HFFc6 (cell line): ENCODE measurements at places on chromosomes 1 and 21. TPM values are rescaled to one million over a fixed set of nuclear protein-coding genes. Genes with fewer than 3 reads are reported as not detected.

GRCh38 chr1:23475134-23475628, 8.8 kb downstream of the ASAP3 start:
- peak overlapping the region; percentile 43 for H3K4me3 ChIP-seq
- peaks cover 3% of the 10 kb centered on the region for H3K27me3 ChIP-seq
- no peaks in the 10 kb centered on the region for H3K36me3 ChIP-seq

The DENND1B gene
- total RNA-seq: 5.4 to 8.9 TPM (median 6.1 TPM) in 3 replicates

GRCh38 chr1:154478013-154478412, 24.0 kb upstream of the TDRD10 start:
- DNase-seq: no peak
- no peaks in the 10 kb centered on the region for H3K36me3 ChIP-seq
- H3K27ac ChIP-seq: no peak overlapping the region
- H3K4me3 ChIP-seq: no peak overlapping the region

DNA sequence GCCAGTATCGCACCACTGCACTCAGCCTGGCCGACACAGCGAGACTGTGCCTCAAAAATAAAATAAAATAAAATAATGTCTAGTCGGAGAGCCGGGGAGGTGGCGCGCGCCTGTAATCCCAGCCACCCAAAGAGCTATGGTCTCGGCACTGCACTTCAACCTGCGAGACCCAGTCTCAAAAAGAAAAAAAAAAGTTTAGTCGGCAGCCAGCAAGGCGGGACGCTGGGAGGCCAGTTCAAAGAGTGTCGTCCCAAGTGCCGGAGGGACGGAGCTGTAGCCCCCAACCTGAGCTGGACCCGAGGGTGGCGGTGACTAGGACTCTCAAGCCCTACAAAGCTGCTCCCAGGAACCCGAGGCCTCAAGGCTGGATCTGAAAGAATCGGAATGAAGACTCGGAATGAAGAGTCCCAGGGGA, 632 bp upstream of the FALEC start:
- peaks cover 39% of the 10 kb centered on the region for H3K4me1 ChIP-seq
- H3K27me3 ChIP-seq: peaks cover under 1% of the 10 kb centered on the region; the same call in 1 of the 2 replicates
- peaks cover 27% of the 10 kb centered on the region for H3K36me3 ChIP-seq
- H3K27ac ChIP-seq: peak overlapping the region; percentile 67
- peak overlapping the region; percentile 89 for H3K4me3 ChIP-seq

The CCDC30 gene
- 0.18 to 0.87 TPM (median 0.38 TPM) in 3 replicates for total RNA-seq

The GPR25 gene
- not detected in 3 replicates for total RNA-seq

The LCE1E gene
- total RNA-seq: not detected in 3 replicates

DNA sequence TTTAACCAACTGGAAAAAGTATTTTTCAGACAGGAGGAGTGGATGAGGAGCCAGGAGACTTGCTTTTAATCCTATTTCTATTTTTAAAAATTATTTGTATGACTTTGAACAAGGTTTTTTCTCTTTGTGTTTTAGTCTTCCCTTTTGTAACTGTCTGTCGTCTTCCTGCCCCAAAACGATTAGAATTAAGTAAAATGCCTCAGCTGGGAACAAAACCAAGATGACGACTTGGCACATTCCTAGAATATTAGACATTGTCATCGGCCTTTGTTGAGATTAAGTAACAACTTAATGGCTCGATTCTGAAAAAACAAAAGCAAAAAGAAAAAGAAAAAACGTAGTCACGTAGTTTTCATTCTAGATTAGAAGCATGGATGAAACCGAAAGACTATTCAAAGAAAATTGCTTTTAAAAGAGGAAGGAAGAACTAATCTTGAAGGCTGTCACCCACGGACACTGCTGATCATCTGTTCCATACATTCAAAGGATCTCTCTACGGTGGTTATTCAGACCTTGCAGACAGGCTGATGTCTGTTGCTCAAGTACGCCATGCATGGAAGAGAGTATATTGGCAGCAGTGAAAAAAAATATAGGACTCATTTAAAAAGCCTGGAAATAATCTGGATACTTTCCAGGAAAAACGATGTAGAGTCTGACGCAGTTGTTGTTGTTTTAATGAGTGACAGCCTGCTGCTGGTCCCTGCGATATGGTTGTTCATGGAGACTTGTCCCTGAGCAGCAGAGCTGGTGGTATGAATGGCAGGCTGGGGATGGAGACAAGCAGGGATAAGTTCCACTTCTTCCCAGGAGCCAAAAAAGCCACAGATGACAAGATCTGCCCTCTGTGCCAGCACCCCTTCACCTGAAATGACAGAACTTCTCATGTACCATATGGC, 16.8 kb downstream of the GNG4 start:
- peaks cover 5% of the 10 kb centered on the region for H3K27me3 ChIP-seq
- peaks cover 24% of the 10 kb centered on the region for H3K4me1 ChIP-seq
- H3K4me3 ChIP-seq: peak overlapping the region; percentile 81
- H3K27ac ChIP-seq: peak overlapping the region; percentile 72
- peak; percentile 46 for DNase-seq

- H3K36me3 ChIP-seq: no peaks in the 10 kb centered on the region
- peak overlapping the region; percentile 90 for H3K27ac ChIP-seq
- peaks cover 34% of the 10 kb centered on the region for H3K4me1 ChIP-seq
- no peak for DNase-seq
- H3K27me3 ChIP-seq: no peaks in the 10 kb centered on the region; the same call in 1 of the 2 replicates
Measured at GRCh38 chr1:59055908-59056719, 240.8 kb upstream of the FGGY start.

DNA sequence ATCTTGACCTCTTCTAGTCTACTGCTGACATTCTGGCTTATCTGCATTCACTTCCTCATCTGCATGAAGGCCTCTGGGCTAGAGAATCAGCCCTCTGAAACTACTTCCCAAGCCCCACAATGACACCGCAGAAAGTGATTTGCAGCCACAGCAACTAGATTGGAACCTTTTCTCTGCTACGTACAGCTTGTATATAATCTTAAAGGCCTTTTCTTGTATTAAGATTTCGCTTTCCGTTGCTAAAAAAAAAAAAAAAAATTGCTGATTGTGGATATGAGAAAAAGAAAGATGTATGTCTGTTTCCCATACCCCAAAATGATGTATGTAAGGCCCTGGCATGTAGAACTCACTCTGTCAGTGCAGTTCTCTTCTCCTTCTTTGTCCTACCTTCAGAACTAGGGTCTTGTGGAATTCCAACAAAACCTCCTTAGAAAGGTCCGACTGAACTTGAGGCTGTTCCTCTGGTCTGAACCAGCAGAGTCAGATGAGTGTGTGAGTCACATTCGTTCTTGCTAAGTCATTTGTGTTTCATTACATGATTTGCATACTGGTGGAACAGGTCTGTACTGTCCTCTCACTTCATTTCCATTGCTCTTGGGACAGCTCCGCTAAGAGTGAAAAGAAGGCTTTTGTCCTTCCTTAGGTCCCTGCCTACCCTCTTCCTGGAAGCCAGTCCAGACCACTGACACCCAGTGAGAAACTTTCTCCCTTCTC, 62.7 kb downstream of the PLPP3 start:
- no peak overlapping the region for H3K4me3 ChIP-seq
- H3K4me1 ChIP-seq: peaks cover 15% of the 10 kb centered on the region
- DNase-seq: peak; percentile 10
- peak overlapping the region; percentile 72 for H3K27ac ChIP-seq
- H3K27me3 ChIP-seq: peaks cover 2% of the 10 kb centered on the region

- no peak overlapping the region for H3K27ac ChIP-seq
- no peak overlapping the region for H3K4me3 ChIP-seq
- peaks cover 30% of the 10 kb centered on the region for H3K4me1 ChIP-seq
Measured at GRCh38 chr21:15250384-15250783, 185.6 kb upstream of the NRIP1 start.

DNA sequence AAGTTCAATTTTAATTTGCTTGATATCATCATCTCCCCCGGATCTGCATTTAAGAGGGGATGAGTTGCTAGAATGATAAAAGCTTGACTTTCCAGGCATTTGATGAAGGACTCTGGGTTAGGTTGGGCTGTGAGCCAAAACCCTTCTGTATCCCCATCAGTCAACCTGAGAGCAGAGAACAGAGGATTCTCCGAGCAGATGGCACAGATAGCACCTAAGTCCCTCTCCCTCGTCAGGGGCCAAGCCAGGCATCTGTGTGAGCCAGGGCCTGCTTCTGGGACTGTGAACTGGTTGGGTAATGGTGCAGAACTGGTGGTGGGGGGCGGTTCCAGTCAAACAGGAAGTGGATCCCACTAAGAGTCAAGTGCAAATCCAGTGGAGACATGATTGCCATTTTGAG, 205.8 kb downstream of the TNR start:
- H3K4me1 ChIP-seq: no peaks in the 10 kb centered on the region
- DNase-seq: no peak
- H3K27me3 ChIP-seq: peaks cover 2% of the 10 kb centered on the region; the same call in 1 of the 2 replicates
- no peak overlapping the region for H3K27ac ChIP-seq
- no peaks in the 10 kb centered on the region; the same call in 1 of the 2 replicates for H3K36me3 ChIP-seq
- H3K4me3 ChIP-seq: no peak overlapping the region

The OR2L8 gene
- total RNA-seq: not detected in 3 replicates

GRCh38 chr1:96256130-96256790, 465.3 kb upstream of the PTBP2 start:
- no peaks in the 10 kb centered on the region for H3K4me1 ChIP-seq
- H3K27ac ChIP-seq: no peak overlapping the region
- H3K4me3 ChIP-seq: no peak overlapping the region
- H3K27me3 ChIP-seq: peaks cover 2% of the 10 kb centered on the region; the same call in 1 of the 2 replicates

The TRIM17 gene
- not detected in 3 replicates for total RNA-seq

The TLCD4 gene
- total RNA-seq: 0.18 to 0.26 TPM (median 0.19 TPM) in 3 replicates

The CDCA8 gene
- total RNA-seq: 17.3 to 41.5 TPM (median 33.3 TPM) in 3 replicates

DNA sequence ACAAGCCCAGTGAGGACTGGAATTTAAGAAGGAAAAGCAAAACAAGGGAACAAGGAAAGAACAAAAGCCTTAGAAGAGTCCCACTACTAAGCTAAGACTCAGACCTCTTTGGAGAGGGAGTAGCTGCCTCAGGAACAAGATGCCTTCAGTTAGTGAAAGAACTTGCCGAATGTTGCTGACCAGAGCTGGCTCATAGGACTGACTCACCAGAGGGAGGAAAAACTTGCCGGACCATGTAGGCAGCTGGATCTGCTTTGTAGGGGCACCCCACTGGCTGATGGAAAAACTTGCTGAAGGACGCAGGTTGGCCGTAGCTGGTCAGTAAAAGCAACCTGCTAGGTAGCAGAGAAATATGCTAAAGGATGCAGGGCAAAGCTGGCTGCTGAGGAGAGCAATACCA, 15.3 kb upstream of the ZSWIM5 start:
- H3K36me3 ChIP-seq: no peaks in the 10 kb centered on the region
- H3K27ac ChIP-seq: no peak overlapping the region
- peaks cover 17% of the 10 kb centered on the region for H3K27me3 ChIP-seq
- no peak for DNase-seq
- H3K4me1 ChIP-seq: no peaks in the 10 kb centered on the region

DNA sequence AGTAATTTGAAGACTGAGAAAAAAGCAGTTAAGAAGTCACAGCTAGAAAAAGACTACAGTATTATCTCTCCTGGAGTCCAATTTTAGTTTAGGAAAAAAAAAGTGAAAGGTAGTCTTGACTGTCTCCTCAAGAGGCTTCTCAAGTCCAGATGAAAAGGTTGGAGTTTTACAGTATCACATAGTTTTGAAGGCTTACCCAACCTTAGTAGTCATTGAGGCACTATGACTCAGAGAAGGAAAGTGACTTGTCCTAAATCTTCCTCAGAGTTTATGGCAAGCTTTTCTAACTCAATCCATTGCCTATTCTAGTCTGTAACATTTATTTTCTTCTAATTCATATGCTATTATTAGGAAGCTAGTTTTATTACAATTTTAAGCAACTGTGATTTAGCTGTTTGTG, 174.9 kb downstream of the DPYD start:
- no peaks in the 10 kb centered on the region; the same call in 1 of the 2 replicates for H3K36me3 ChIP-seq
- DNase-seq: peak; percentile 35
- H3K4me3 ChIP-seq: no peak overlapping the region
- no peaks in the 10 kb centered on the region for H3K27me3 ChIP-seq
- H3K4me1 ChIP-seq: peaks cover 44% of the 10 kb centered on the region
- no peak overlapping the region for H3K27ac ChIP-seq

GRCh38 chr1:183472488-183473216, at the start of gene SMG7:
TSS of gene SMG7 (plus strand) at chr1:183472499. CDS start at chr1:183472621, 122 bp downstream.
- H3K36me3 ChIP-seq: peaks cover 11% of the 10 kb centered on the region; the same call in 1 of the 2 replicates
- H3K27ac ChIP-seq: peak within 1 kb of the TSS; percentile 100
- peak; percentile 11 for DNase-seq
- H3K4me1 ChIP-seq: peaks cover 28% of the 10 kb centered on the region

- H3K27ac ChIP-seq: no peak overlapping the region
- no peaks in the 10 kb centered on the region for H3K36me3 ChIP-seq
- peaks cover 18% of the 10 kb centered on the region for H3K27me3 ChIP-seq
- no peak overlapping the region for H3K4me3 ChIP-seq
- peaks cover 25% of the 10 kb centered on the region for H3K4me1 ChIP-seq
- no peak for DNase-seq
Measured at GRCh38 chr1:204502241-204502640, 7.6 kb upstream of the PIK3C2B start.

GRCh38 chr1:101242324-101243050, 5.7 kb downstream of the S1PR1 start:
- no peak overlapping the region for H3K27ac ChIP-seq
- H3K27me3 ChIP-seq: peaks cover 2% of the 10 kb centered on the region
- H3K4me1 ChIP-seq: peaks cover 28% of the 10 kb centered on the region
- peaks cover 8% of the 10 kb centered on the region for H3K36me3 ChIP-seq

The KRTAP11-1 gene
- total RNA-seq: not detected in 3 replicates

The TAL1 gene
- total RNA-seq: not detected in 3 replicates

- H3K27me3 ChIP-seq: peaks cover 5% of the 10 kb centered on the region; the same call in 1 of the 2 replicates
- H3K27ac ChIP-seq: no peak overlapping the region
- DNase-seq: no peak
- peaks cover 7% of the 10 kb centered on the region for H3K36me3 ChIP-seq
Measured at GRCh38 chr1:2641381-2642130, 8.7 kb upstream of the MMEL1 start.

The WNT9A gene
- total RNA-seq: 0.15 to 0.61 TPM (median 0.28 TPM) in 3 replicates

DNA sequence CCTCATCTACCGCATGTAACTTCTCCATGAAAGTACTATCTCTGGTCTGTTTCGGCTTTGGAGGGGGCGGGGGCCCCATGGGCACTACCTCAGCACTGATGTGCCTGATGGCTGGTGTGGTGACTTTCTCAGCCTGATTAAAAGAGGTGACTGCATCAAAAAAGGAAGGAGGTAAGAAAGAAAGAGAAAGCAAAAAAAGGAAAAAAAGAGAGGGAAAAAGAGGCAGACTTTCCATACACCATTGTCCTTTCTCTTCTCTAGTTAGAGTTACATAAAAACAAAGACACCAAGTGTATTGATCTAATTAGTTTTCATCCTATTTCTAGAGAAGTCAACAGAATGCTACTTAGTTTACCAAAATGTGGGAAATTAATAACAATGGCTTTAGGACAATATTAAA, 43.3 kb downstream of the GON4L start:
- no peak for DNase-seq
- no peak overlapping the region for H3K27ac ChIP-seq
- H3K27me3 ChIP-seq: no peaks in the 10 kb centered on the region
- H3K4me1 ChIP-seq: no peaks in the 10 kb centered on the region

The TMEM54 gene
- total RNA-seq: 25.8 to 32.6 TPM (median 29.3 TPM) in 3 replicates

GRCh38 chr1:79100385-79100784, 93.9 kb upstream of the ADGRL4 start:
- no peak overlapping the region for H3K27ac ChIP-seq
- peaks cover 11% of the 10 kb centered on the region for H3K4me1 ChIP-seq
- H3K27me3 ChIP-seq: no peaks in the 10 kb centered on the region
- H3K36me3 ChIP-seq: no peaks in the 10 kb centered on the region
- no peak overlapping the region for H3K4me3 ChIP-seq
- peak; percentile 55 for DNase-seq

The MAN1C1 gene
- 0.08 TPM in 1 of 3 replicates, not detected in the others for total RNA-seq

- no peak overlapping the region for H3K4me3 ChIP-seq
- 0 out of 2 replicates have a peak, but pooled peaks cover 8% of the 10 kb centered on the region for H3K4me1 ChIP-seq
- DNase-seq: peak; percentile 40
- H3K36me3 ChIP-seq: no peaks in the 10 kb centered on the region
Measured at GRCh38 chr1:225318706-225319575, 108.9 kb downstream of the LBR start.

The NTRK1 gene
- total RNA-seq: not detected in 3 replicates

The GBP4 gene
- total RNA-seq: 0.12 to 0.18 TPM (median 0.15 TPM) in 3 replicates

The GPR89B gene
- total RNA-seq: 11.7 to 12.1 TPM (median 12.1 TPM) in 3 replicates

GRCh38 chr1:193062698-193063463, 3.5 kb downstream of the RO60 start:
- peaks cover 38% of the 10 kb centered on the region for H3K4me1 ChIP-seq
- peak overlapping the region; percentile 7; the same call in 1 of the 2 replicates for H3K4me3 ChIP-seq
- peak; percentile 25 for DNase-seq
- H3K36me3 ChIP-seq: peaks cover 19% of the 10 kb centered on the region
